ENCODE measurements at places on chromosomes 1 and 21.
A peak's percentile ranks its signal among the peaks of the same experiment; 100 is the strongest.

GRCh38 chr1:67818725-67819301 lies 14.5 kb downstream of the GNG12 start:
- DNase-seq: no peak

DNA sequence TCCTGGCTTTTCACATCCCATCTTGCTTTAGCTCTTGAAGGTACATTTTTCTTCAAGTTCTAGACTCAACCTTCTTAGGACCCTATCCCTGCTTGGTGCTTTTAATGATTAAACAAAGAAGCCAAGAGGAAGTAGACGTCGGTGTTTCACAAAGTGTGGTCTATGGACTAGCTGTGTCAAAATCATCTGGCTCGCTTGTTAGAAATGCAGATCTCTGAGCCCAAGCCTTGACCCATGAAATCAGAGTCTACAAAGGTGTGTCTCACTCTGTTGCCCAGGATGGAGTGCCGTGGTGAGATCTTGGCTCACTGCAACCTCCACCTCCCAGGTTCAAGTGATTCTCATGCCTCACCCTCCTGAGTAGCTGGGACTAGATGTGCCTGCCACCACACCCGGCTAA lies 295.5 kb upstream of the KAZN start:
- DNase-seq: no peak

GRCh38 chr1:79177844-79178243 lies 171.3 kb upstream of the ADGRL4 start:
- DNase-seq: no peak

DNA sequence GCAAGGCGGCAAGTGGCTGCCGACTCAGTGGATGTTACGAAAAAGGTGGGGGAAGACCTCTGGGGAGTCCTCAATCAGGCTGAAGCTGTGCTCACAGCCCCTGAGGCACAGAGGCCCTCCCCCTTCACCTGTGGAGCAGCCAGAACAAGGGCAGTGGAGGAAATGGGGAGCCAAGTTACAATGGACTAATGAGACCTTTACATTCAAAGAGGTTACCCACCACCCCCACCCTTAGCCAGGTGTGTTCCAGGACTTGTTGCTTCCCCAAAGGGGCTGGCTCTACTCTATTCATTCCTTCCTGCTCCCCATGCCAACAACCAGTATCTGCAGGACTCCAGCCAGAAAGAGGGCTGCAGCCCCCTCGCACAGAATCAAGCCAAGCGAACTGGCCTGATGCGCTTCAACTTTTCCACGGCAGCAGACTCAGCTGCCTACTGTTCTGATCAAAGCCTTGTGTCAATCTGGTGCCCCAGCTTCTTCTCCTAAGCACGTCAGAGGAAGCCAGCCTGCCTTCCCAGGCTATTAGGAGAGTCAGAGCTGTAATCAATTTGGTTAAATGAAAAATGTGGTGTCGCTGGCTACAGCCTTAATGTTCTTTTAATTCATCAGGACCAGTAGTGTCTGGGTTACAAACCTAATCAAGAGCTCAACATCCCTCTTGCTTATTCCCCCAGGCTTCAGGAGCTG lies 1.8 kb upstream of the SYT2 start:
- DNase-seq: no peak

DNA sequence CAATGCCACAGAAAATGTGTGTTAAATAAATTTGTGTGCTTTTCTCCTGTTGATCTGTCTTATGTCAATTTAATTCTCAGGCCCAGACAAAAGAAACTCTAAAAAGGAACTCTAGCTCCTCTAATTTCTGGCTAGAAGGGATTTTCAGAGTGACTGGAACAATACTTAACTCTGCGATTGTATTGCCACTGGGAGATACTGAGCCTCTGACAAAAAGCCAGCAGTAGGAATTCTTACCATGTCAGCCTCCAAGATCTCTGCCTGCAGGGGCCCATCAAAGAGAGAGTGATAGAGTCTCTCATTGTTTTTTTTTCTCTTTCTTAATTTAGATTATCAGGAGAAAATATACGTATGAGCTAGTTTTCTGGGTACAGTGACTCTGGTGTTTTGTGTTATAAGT lies 1165.7 kb downstream of the BRINP3 start:
- DNase-seq: no peak

- no peak for DNase-seq
Measured at GRCh38 chr1:107681001-107681479, 283.9 kb downstream of the VAV3 start.

- no peak for DNase-seq
Measured at GRCh38 chr21:43021756-43022600, 47.6 kb downstream of the PKNOX1 start.

- DNase-seq: no peak
Measured at GRCh38 chr21:35932232-35932911, 128.0 kb downstream of the SETD4 start.

DNA sequence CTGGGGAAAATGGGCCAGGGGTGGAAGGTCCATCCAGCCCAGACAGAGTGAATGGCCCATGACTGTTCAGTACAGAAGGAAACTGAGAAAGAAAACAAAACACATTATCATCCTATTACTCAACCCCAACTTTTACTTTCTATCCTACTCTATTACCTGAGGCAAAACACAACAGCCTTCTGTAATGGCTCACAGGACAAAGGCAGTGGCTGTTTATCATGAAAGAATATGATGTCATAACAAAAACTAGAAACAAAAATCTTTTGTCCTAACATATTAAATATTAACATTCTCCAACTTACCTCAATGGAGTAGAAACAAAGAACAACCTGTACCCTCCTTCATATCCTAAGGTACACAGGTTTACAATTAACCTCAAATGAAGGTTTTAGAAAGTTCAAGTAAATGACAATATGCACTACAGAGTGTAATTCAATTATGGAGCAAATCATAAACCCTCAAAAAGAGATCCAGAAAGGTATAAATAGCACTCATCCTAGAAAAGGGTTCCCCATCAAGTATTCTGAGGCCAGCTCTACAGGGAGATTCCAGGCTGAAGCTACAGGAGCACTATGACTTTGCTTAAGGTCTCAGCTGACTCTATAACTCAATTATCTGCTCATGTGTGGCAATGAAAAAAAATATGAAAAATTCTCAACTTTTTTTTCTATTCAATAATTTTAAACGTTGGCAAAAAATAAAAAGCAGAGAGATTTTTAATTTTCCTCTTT lies 15.1 kb downstream of the ELK4 start:
- DNase-seq: no peak

DNA sequence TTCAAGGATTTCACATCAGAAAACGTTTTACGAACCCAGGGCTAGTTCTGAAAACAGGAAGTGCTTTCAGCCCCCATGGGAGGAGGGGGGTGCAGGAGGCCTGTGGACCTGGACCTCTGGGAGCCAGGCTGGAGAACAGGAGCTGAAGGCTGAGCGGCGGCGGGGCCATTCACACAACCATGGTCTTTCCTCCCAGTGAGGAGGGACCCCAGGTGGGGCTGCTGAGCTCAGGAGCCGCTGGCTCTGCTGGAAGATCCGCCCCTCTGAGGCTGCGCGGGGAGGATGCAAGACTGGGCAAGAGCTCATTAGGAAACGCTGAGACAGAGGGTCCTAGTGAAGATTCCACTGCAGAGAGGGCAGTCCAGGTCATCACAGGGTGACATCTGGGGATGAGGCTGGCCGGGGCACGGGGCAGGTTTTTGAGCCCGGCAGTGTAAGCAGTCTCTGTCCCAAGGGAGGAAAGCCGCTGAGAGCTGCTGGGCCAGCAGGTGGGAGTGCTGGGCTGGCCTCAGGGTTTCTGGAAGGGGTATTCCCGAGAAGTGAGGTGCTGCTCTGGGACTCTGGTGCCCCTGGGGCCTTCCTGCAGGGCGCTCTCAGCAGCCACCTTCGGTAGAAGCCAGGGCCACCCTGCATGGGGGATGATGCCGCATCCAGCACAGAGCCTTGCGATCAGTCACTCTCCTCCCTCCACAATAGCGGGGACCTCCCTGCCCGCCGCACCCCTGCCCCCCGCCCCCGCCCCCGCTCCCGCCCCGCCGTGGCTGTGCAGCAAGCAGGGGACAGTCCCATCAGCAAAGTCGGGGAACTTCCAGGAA lies 7.5 kb downstream of the MX2 start:
- no peak for DNase-seq

GRCh38 chr1:219362702-219363101 lies 189.0 kb downstream of the LYPLAL1 start:
- DNase-seq: no peak

DNA sequence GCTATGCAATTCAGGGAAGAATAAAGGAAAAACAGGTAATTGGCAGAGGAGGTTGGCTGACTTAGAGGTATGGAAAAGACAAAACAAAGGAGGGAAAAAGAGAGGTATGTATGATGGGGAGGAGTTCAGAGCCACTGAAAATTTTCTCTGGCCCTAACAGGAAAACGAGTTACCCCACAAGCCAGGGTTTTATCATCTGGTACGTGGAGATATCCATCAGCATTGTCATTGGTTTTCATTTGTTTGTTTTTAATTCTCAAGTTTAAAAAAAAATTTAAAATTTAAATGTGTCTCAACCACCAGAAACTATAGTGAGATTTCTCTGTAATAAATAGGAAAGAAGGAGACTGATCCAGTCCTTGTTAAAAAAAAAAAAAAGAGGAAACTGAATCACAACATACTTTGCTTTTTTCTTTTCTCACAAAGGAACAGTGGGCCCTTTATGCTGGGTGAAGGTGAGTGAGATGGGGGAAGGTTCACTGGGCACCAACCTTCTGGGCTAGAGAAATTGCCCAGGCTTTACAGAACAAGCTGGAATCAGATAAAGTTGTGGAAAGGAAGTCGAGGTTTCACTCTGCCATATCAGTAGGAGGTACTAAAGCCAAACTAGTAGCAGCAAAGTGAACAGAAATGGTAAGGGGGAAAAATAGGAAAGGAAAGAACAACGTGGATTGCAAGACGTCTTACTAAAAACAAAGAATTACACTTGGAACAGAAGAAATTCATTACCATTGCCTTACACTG lies 2.7 kb downstream of the IFNAR2 start:
- no peak for DNase-seq

GRCh38 chr1:243411472-243411871 lies 155.6 kb downstream of the SDCCAG8 start:
- DNase-seq: no peak

DNA sequence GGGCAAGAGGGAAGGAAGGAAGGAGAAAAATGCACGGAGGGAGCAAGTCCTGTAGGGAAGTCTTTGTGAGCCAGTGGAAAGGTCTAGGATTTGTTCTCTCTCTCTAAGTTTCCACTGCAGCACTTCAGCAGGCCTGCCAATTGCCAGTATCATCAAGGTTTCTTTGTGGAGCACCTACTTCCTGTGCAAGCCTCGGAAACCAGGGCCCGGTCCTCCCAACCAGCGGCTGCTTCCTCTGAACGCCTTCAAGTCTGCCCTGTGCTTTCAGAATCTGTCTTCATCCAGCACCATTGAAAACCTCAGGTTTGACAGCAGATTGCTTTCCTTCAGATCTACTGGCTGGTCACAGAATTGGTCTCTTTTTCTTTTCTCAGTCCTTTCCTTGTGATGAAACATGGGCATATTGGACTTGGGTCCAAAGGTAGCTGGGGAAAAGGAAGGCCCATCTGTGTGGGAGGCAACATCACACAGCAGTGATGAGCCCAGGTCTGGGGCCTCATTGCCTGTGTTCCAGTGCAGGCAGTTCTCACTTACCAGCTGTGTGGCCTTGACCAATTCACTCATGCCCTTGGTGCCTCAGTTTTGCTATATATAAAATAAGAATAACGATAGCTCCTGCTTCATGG lies 144.5 kb downstream of the SEC16B start:
- DNase-seq: no peak

DNA sequence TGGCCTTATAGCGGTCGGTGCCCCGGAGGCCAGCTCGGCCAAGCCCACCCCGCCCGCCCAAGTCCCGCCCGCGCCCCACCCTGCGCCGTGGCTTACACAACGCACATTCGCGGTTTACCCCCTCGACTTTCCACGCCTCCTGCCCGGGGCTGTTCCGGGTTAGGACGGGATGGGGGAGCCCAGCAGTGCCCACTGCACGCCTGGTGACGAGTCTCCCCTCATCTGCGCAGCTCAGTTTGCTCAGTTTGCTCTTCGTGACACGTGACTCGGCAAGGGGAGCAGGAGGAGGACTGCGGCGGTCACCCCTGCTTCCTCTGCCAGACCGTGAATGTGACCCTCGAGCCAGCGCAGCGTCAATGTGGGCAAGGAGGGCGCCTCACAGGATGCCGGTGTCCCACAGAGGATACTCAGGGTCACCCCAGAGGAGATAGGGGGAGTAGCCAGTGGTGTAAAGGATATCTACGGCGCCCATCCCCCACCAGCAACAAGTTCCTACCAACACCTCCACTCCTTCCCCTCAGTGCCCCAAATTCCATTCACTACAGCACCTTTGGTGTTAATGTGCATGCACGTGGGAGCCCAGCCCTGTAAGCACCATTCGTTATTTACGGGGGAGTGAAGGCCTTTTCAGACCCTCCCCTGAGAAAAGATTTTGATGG lies 350 bp upstream of the S100A6 start:
- no peak for DNase-seq

DNA sequence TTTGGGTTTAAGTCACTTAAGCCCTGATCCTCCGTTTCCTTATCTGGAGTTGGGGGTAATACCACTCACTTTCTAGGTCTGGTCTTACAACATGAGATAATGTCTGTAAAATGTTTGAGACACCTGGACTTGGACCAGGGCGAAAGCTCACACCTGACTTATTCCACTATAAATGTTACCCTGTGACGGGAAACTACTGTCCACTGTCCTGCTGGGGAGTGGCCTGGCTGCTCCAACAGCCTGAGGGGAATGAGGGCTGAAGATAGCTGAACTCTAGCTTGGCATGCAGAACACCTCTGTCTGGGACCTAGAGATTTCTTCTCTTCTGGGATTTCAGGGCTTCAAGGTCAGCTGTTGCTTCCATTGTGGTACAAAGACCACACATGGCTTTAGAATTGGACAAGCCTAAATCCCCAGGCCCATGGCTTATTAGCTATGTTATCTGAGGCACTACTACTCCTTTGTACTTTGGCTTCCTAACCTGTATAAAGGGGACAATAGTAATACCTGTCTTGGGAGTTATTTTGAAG lies 9.5 kb upstream of the A3GALT2 start:
- DNase-seq: no peak

- DNase-seq: no peak
Measured at GRCh38 chr1:44681905-44682882, 7.7 kb downstream of the ARMH1 start.

DNA sequence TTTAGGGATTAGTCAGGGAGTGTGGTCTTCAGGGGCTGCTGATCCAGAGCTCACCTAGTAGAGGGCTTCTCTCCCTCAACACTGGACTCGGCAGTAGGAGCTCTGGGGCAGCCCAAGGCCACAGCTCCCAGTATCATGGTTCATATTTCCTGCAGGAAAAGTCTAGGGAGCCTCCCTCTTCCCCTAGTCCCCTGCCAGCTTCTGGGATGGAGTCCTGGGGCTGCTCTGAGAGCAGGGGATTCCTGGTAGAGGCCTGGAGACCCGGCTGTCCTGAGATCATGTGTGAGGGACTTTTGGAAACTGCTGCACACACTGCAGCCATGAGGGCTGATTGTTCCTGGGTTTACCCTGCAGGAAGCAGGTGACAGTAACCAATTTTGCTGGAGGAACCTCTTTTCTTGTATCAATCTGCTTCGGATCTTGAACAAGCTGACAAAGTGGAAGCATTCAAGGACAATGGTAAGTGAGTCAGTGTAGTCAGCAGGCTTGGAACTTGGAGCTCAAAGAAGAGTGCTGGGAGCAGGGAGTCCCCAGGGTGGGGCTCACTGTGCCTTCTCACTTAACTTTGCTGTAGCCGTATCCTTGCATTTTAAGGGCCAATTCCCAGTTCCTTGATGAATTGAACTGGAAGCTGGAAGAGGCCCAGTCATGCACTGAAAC lies 16.3 kb downstream of the STRIP1 start:
- DNase-seq: no peak

GRCh38 chr1:55703726-55704363 lies 488.7 kb upstream of the USP24 start:
- DNase-seq: peak; percentile 86

- DNase-seq: peak; percentile 46
Measured at GRCh38 chr1:205477759-205478247, 22.0 kb upstream of the BLACAT1 start.
